Right hindlimb (tissue), 1 donor: ENCODE measurements at places on chromosomes 2 and 18.

- DNase-seq: no peak
Observed at GRCh38 chr2:140586379-140586778, 1544.4 kb downstream of the LRP1B start.

DNA sequence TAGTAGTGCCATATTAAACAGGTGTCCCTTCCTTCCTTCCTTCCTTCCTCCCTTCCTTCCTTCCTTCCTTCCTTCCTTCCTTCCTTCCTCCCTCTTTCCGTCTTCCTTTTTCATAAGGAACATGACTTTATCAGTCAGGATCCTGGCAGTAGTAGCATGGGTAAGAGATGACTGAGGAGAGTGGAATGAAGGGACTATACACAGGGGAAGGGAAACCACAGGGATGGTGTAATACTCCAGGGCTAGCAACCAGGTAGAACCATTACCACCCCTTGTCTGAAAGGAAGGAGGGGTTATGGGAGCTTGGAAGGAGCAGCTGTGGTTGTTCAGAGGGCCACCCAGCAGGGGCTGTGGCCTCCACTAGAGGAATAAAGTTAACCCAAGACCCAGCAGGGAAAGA lies 23.2 kb upstream of the KDM3A start:
- DNase-seq: no peak

GRCh38 chr2:202030691-202031090 lies 3.0 kb upstream of the FZD7 start:
- no peak for DNase-seq

- DNase-seq: no peak
Observed at GRCh38 chr2:215685238-215685990, 249.5 kb upstream of the FN1 start.

GRCh38 chr2:120881981-120882788 lies 146.5 kb downstream of the GLI2 start:
- DNase-seq: no peak
